Esophagus muscularis mucosa (tissue), 4 donors: ENCODE measurements at places on chromosomes 13 and 19.

GRCh38 chr13:23584275-23584674 lies 14.1 kb downstream of the TNFRSF19 start:
- H3K36me3 ChIP-seq = no peaks in the 10 kb centered on the region
- no peak overlapping the region for H3K27ac ChIP-seq
- no peak overlapping the region for H3K4me3 ChIP-seq
- H3K4me1 ChIP-seq = peaks cover 19% of the 10 kb centered on the region
- DNase-seq = no peak

- H3K4me3 ChIP-seq = no peak overlapping the region
- H3K4me1 ChIP-seq = no peaks in the 10 kb centered on the region
- H3K27me3 ChIP-seq = no peaks in the 10 kb centered on the region
Measured at GRCh38 chr13:78147905-78148304, 229.3 kb upstream of the EDNRB start.

GRCh38 chr13:112828082-112828699 lies 138.4 kb downstream of the ATP11A start:
- no peak overlapping the region for H3K4me3 ChIP-seq
- H3K27ac ChIP-seq = no peak overlapping the region
- peaks cover 97% of the 10 kb centered on the region for H3K36me3 ChIP-seq
- DNase-seq = no peak
- H3K27me3 ChIP-seq = no peaks in the 10 kb centered on the region
- H3K4me1 ChIP-seq = no peaks in the 10 kb centered on the region

GRCh38 chr13:33678906-33679657 lies 138.9 kb upstream of the RFC3 start:
- peak overlapping the region; percentile 20 for H3K27ac ChIP-seq
- H3K4me3 ChIP-seq = no peak overlapping the region
- no peaks in the 10 kb centered on the region for H3K27me3 ChIP-seq
- no peaks in the 10 kb centered on the region for H3K36me3 ChIP-seq
- H3K4me1 ChIP-seq = peaks cover 26% of the 10 kb centered on the region

DNA sequence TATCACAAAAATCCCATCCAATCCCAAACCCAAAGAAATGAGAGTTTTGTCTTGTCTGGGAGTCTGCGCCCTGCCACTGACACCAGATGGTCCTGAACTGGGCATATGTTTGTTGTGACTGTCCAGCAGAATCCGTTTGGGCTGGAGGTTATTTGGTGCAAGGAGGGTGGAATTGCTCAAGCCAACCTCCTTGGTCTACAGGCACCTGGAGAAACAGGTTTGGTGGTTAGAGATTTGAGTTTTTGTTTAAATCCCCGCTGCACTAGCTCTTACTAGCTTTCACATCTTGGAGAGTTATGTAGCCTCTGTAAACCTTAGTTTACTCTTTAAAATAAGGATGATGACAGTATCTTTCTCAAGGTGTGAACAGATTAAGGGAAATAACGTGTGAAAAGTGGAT lies 101.7 kb downstream of the SLC7A1 start:
- no peak overlapping the region for H3K27ac ChIP-seq
- DNase-seq = no peak
- no peaks in the 10 kb centered on the region for H3K27me3 ChIP-seq
- peaks cover 5% of the 10 kb centered on the region for H3K36me3 ChIP-seq

DNA sequence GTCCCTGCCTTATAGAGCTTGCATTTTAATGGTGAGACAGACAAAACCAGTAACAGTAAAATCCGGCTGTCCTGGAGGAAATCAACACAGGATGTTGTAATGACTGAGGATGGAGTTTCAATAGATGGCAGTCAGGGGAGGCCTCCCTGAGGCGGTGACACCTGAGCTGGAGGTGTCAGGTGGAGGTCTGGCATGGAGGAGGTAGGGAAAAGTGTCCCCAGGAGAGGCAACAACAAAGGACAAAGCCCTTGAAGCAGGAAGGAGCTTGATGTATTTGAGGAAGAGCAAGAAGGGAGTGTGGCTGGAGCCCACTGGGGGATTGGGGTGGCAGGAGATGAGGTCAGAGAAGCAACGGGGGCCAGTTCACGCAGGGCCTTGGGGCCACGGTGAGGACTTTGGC lies 7.8 kb downstream of the GRIN2D start:
- H3K27ac ChIP-seq = no peak overlapping the region
- no peaks in the 10 kb centered on the region for H3K36me3 ChIP-seq
- H3K4me1 ChIP-seq = peaks cover 23% of the 10 kb centered on the region
- H3K27me3 ChIP-seq = no peaks in the 10 kb centered on the region
- DNase-seq = no peak
- no peak overlapping the region for H3K4me3 ChIP-seq

DNA sequence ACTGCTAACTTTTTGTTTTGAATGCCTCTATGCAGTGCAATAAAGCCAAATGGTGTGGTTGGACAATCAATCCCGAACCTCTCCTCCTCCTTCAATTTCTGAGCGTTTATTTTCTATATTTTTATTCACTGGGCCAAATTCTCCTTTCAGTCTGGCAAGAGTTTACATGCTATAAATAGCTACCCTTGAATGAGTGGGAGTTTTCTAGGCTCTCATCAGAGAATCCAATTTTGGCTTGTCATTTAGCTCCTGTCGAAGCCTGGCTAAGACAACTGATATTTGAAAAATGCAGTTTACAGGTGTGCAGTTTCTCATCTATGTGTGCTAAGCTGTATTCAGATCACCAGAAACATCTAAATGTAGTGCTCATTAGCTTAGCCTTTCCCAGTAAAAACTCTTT lies 61.8 kb downstream of the OLFM4 start:
- H3K4me1 ChIP-seq = no peaks in the 10 kb centered on the region
- DNase-seq = no peak
- H3K27me3 ChIP-seq = no peaks in the 10 kb centered on the region
- H3K4me3 ChIP-seq = no peak overlapping the region

GRCh38 chr13:91370501-91370900 lies 23.0 kb downstream of the MIR17HG start:
- no peaks in the 10 kb centered on the region for H3K27me3 ChIP-seq
- H3K4me3 ChIP-seq = no peak overlapping the region
- H3K4me1 ChIP-seq = no peaks in the 10 kb centered on the region
- no peaks in the 10 kb centered on the region for H3K36me3 ChIP-seq
- H3K27ac ChIP-seq = no peak overlapping the region

- H3K27me3 ChIP-seq = no peaks in the 10 kb centered on the region
- H3K27ac ChIP-seq = no peak overlapping the region
- peaks cover 42% of the 10 kb centered on the region for H3K36me3 ChIP-seq
- H3K4me3 ChIP-seq = no peak overlapping the region
- H3K4me1 ChIP-seq = no peaks in the 10 kb centered on the region
Measured at GRCh38 chr19:7115721-7116120, 46.2 kb downstream of the ZNF557 start.

DNA sequence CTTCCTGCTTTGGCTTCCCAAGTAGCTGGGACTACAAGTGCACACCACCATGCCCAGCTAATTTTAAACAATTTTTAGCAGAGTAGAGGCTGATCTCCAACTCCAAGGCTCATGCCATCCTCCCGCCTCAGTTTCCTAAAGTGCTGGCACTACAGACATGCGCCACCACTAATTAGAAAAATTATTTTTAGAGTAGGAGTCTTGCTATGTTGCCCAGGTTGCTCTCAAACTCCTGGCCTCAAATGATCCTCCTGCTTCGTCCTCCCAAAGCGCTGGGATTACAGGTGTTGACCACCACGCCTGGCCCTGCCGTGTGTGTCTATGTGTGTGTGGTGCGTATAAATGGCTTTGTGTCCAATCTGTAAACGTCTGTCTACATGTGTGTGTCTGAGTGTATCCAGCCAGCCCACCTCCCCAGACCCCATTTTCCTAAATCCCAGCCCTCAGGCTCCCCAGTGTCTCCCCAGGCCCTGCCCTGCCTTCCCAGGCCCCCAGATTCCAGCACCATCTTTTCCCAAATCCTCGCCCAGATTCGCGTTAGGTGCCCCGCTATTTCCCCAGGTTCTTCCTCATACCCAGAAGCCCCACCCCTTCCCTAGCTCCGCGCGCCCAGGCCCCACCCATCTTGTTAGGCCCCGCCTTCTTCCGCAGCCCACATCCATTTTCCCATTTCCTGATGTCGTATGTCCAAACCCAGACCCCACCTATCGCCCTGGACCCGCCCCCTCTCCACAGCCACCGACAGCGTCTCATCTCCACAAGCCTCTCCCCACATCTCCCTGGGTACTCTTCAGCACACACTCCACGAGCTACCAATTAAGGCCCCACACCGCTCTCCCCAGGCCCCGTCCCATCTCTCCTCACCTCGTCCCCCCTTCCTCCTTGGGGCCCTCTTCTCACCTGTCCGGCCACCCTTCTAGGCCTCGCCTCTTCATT lies 24.9 kb downstream of the SLC8A2 start:
- no peaks in the 10 kb centered on the region for H3K36me3 ChIP-seq
- no peak for DNase-seq
- peaks cover 27% of the 10 kb centered on the region for H3K4me1 ChIP-seq
- no peak overlapping the region for H3K4me3 ChIP-seq

- no peaks in the 10 kb centered on the region for H3K4me1 ChIP-seq
- no peaks in the 10 kb centered on the region for H3K27me3 ChIP-seq
- DNase-seq = no peak
- no peaks in the 10 kb centered on the region for H3K36me3 ChIP-seq
- H3K27ac ChIP-seq = no peak overlapping the region
Measured at GRCh38 chr13:30705680-30706079, 29.7 kb upstream of the ALOX5AP start.

DNA sequence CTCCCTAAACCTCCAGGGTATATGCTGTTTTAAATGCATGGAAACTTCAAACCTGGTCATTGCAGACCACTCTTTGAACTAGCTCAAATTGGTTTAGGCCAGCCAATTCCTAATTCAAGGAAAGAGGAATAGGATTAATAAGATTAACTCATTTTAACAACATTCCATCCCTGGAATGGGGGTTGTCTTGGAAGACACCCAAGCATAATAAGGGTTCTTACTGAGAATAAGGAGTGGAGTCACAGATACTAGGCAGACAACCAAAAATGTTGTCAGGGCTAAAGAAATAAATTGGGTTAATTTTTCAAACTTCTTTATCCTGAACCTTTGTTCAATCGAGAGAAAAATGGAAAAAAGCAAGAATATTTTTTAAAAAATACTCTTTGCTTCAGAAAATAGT lies 186.2 kb downstream of the PCDH9 start:
- peaks cover 6% of the 10 kb centered on the region for H3K4me1 ChIP-seq
- H3K27ac ChIP-seq = no peak overlapping the region
- no peaks in the 10 kb centered on the region for H3K36me3 ChIP-seq
- no peak for DNase-seq
- no peaks in the 10 kb centered on the region for H3K27me3 ChIP-seq

DNA sequence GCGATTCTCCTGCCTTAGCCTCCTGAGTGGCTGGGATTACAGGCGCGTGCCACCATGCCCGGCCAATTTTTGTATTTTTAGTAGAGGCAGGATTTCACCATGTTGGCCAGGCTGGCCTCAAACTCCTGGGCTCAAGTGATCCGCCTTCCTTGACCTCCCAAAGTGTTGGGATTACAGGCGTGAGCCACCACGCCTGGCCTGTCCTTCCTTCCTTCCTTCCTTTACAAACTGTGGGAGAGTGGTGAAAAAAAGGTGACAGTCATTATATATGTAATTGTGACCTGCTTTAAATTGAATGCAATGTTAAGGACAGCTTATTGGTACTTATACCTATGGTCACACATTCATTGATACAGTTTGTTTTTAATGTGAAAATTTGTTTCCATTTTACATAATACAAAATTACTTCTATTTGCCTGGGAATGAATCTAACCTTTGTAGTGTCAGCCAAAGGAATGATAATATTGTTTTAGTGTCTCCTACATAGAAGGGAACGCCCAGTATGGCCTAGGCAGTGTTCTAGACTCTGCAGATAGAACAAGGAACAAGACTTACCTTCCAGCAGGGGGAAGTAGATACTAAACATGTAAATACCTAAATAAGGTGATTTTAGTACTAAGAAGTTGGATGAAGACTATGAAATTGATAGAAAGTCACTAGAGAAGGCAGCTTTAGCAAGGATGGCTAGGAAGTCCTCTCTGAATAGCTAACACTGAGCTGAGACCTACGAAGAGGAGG lies 146.3 kb downstream of the GGACT start:
- peaks cover 11% of the 10 kb centered on the region for H3K4me1 ChIP-seq
- H3K27me3 ChIP-seq = no peaks in the 10 kb centered on the region
- no peak overlapping the region for H3K27ac ChIP-seq
- H3K4me3 ChIP-seq = no peak overlapping the region
- no peak for DNase-seq
- H3K36me3 ChIP-seq = no peaks in the 10 kb centered on the region

- no peak overlapping the region for H3K4me3 ChIP-seq
- no peaks in the 10 kb centered on the region for H3K4me1 ChIP-seq
Measured at GRCh38 chr13:82506805-82507414, 1375.4 kb downstream of the SLITRK1 start.

DNA sequence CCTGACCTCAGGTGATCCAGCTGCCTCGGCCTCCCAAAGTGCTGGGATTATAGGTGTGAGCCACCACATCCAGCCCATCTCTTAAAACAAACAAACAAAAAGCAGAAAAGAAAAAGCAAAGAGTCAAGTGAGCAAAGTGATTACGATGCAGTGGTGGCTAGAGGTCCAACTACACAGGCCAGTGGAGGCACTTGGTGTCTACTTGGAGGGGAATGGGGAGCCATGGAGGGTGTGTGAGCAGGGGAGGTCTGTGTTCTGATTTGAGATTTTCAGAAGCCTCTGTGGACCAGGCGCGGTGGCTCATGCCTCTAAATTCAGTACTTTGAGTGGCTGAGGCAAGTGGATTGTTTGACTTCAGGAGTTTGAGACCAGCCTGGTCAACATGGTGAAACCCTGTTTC lies 6.6 kb downstream of the COLGALT1 start:
- H3K4me1 ChIP-seq = peaks cover 16% of the 10 kb centered on the region
- H3K27ac ChIP-seq = no peak overlapping the region
- peaks cover 74% of the 10 kb centered on the region for H3K36me3 ChIP-seq
- no peaks in the 10 kb centered on the region for H3K27me3 ChIP-seq

DNA sequence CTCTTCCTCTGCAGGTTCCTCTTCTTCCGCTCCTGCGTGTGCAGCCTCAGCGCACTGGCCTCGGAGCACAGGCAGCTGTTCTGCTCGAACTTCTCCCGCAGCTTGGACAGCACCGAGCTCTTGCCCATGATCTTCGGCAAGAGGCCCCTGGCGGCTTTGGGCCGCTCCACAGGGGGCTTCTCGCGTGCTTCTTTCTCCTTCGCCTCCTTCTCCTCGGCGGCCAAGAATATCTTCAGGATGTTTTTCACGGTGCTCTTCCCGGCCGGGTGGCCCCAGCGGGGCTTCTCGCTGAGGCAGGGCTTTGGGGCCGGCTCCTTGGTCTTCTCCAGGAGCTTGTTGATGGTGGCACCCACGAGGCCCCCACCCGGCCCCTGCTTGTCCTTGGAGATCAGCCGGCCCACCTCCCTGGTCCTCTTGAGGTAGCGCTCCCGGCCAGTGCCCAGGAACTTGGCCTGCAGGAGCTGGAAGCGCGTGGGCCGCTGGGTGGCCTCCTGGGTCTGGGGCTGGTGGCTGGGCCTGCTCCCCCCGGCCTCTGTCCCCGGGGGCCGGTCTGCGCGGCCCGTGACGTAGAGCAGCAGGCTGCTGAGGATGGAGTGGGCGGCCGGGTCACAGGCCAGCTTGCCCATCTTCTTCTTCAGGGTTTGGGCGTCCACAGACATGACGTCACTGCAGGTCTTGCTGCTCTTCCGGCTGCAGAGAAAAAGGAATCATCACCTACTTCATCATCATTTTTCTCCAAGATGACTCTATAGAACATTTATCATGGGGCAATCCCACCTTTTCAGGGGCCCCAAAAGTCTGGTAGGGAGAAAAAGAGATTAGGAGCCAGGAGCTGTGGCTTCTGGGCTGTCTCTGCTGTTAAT lies 43.8 kb upstream of the GRTP1 start:
- H3K36me3 ChIP-seq = peaks cover 32% of the 10 kb centered on the region
- no peak for DNase-seq
- no peak overlapping the region for H3K4me3 ChIP-seq
- H3K27ac ChIP-seq = no peak overlapping the region
- peaks cover 23% of the 10 kb centered on the region for H3K4me1 ChIP-seq
